HT1080 (cell line): ENCODE measurements at places on chromosomes 6 and 20. TPM values are rescaled to one million over a fixed set of nuclear protein-coding genes. Genes with fewer than 3 reads are reported as not detected.

DNA sequence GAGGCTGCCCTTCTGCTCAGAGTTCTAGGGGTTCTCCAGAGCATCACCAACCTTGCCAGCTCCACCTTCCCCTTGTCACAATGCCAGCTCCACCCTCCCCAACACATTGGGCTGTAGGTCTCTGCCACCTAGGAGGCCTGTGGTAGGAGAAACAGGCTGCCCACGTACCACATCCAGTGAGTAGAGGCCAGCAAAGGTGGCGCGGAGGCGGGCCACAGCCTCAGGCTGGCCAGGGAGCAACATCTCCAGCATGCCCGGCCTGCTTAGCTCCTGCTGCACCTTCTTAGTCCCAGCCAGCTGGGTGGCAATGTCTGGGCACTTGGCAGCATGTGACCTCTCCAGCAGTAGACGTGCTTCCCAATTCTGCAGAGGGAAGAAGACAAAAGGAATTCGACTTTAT, 23.8 kb downstream of the GSS start:
- no peak for DNase-seq

DNA sequence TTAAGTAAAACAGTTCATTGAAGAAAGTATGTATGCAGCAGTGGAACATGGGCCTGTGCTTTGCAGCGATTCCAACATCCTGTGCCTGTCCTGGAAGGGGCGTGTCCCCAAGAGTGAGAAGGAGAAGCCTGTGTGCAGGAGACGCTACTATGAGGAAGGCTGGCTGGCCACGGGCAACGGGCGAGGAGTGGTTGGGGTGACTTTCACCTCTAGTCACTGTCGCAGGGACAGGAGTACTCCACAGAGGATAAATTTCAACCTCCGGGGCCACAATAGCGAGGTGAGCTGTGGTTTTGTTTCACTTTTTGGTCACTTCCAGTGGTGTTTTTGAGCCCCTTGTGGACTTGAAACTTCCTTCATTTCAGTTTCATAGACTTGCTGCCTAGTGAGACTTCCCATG, 1.7 kb downstream of the TULP4 start:
- no peak for DNase-seq

DNA sequence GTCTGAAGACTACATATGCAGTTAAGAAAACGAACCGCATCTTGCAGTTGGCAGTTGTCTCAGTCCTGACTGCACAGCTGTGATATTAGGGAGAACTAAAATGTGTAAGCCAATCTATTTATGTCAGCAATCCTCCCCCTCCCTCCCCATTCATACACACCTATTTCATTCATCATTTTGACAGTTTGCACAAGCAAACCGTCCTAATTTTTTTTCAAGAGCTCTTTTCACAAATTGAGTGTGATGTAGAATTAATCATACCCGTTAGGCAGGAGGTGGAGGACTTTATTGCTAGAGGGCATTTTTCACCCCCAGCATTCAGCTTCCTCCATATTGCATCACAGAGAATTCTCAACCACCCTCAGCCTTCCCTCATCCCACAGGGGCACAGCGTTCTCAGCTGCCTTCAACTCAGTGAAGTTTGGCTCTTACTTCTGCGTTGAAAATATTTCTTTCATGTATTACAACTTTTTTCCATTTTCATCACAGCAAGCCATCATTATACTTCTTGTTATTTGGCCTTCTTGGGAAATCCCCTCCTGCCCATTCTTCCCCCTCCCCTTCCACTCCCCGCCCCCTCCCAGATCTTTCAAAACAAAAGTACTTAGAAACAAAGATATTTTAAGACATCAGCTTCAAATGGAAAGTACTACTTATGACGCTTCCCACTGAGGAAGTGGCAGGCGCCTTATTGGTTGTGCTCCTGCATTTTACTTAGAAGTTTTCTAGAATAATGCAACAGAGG, 37.5 kb downstream of the NOX3 start:
- DNase-seq = peak; percentile 6

GRCh38 chr6:78835817-78836216, 31.5 kb upstream of the IRAK1BP1 start:
- DNase-seq = no peak

- DNase-seq = no peak
Observed at GRCh38 chr6:89750338-89750737, 69.3 kb downstream of the MDN1 start.

DNA sequence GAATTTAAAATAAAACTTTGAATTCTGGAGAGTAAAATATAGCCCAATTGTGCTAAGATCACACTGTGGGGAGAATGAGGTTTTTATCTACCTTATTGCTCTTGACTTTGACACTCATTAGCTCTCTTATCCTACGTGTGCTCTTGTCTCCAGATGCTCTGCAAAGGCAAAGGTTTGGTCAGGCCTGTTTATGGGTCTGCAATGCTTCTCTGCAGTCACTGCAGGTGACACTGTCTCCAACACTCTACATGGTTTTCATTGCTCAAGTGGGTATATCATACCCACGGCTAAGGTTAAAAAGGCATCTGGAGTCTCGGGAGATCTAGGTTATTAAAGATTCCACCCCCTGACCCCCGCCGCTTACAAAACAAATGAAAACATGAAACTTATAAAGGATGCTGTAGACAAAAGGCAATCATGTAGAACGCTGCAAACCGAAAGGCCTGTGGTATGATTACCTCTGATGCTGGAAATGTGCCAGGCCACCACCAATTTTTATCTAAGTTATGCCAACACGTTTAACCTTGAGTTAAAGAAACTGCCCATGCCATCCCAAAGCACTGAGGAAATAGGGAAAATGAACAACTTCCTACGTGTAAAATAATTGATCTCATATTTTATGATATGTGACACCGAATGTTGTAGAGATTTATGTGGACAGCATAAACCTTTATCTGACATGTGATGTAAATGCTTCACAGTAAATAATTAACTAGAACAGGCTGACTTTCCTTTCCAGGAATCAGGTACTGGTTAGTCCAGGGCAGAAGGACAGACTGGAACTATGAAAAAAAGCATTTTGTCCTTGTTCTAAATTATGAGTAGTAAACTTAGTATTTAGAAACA, 238.2 kb upstream of the NOX3 start:
- DNase-seq = no peak

- no peak for DNase-seq
Observed at GRCh38 chr20:23200413-23200812, 114.3 kb upstream of the CD93 start.

DNA sequence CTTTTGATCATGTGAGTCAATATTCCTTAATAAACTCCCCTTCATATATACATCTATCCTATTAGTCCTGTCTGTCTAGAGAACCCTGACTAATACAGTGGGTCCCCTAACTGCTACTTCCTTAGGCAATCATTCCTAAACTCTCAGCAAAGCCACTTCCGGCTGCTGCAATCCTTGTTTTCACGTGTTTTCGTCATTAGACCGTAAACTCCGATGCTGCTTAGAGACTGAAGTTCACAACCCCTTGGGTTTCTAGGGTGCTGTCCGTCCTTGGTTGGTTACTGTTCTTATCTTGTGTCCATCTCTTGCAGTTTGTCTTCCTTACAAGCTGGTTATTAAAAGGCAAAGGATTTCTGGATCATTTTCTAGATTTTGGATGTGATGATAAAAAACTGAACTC, 106.4 kb downstream of the GMPR start:
- DNase-seq = no peak

DNA sequence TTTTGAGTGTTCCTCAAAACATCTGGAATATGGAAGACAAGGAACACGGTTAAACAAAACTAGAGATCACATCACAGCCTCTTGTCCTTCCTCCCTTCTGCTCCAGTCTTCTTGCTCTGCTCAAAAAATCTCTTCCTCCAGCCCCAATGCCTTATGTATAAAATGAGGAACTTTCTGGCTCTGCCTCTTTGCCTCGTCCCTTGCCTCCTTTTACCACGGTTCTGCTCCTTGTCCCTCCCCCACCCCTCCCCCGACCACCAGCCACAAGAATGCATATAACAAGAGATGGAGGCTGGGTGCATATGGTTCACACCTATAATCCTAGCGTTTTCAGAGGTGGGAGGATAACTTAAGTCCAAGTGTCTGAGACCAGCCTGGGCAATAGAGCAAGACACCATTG, 43.6 kb downstream of the PLAGL2 start:
- no peak for DNase-seq

Gene ARHGAP40
- total RNA-seq = 0.03 TPM in 1 of 2 replicates, not detected in the other

Gene PTGIS
- 0.02 TPM in 1 of 2 replicates, not detected in the other for total RNA-seq

Gene ANKRD6
- 1.0 and 1.2 TPM in 2 replicates for total RNA-seq

Gene NOTCH4
- total RNA-seq = 1.1 and 2.7 TPM in 2 replicates

Gene OXT
- not detected in 2 replicates for total RNA-seq

Gene PET117
- total RNA-seq = 19.7 and 25.5 TPM in 2 replicates

Gene GINS1
- 27.9 and 36.1 TPM in 2 replicates for total RNA-seq
